ENCODE measurements at places on chromosomes 11 and 22.
A peak's percentile ranks its signal among the peaks of the same experiment; 100 is the strongest.

- DNase-seq = peak; percentile 20
These were observed 177.2 kb downstream of the INSC start for GRCh38 chr11:15291885-15292284.

GRCh38 chr22:30361916-30362650, 5.3 kb downstream of the CCDC157 start:
- no peak for DNase-seq

DNA sequence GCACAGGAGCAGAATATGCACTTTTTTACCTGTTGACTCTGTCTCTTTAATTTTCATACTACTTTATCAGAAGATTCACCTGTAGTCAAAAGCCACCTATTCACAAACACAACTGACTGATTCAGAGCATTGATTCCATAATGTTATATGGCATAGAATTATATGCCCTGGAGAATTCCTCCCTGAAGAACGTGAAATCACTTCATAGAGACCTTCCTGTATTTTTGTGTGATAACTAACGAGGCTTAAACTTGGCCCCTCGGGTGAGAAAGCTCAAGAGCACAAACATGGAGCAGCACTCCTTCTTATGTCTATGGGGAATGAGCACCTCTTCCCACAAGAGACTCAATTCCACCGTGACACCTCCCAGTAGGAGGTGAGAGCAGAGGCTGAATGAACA, at the start of gene OR10A6:
Gene OR10A6 (minus strand): TSS at position 101 of the 400 bp plus-strand sequence. CDS start 2,606 bp downstream, outside the sequence.
- no peak for DNase-seq

DNA sequence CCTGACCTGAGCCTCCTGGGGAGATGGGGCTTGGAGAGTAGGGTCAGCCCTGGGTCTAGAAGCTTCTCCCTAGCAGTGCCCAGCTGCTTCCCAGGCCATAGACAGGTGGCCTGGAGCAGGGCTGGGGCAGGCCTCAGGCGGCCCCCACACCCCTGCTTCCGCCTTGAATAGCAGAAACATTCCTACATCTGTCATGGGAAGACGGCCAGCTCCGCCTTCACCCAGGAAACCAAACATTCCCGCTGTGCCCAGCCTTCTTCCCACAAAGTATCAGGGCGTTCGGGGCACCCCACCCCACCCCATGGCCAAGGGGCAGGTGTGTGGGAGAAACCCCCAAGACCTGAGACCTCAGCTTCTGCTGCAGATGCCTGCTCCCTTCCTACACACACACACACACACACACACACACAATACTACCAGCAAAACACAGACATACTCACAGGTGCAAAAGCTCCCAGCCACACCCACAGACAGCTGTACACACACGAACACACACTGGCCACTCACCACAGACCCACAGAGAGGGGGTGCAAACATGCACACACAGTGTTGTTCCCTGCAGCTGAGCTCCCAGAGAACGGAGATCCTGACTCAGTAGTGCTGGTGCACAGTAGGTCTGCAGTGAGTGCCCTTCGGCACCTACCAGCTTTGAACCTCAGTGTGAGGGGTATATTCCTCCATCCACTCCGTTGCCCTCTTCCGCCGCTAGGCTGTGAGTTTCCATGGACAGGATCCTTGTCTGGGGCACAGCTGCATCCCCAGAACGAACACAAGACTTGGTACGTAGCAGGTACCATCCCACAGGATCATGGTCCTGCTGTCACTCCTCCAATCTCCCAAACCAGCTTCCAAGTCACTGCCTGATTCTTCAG, 37.4 kb downstream of the PDGFB start:
- no peak for DNase-seq

DNA sequence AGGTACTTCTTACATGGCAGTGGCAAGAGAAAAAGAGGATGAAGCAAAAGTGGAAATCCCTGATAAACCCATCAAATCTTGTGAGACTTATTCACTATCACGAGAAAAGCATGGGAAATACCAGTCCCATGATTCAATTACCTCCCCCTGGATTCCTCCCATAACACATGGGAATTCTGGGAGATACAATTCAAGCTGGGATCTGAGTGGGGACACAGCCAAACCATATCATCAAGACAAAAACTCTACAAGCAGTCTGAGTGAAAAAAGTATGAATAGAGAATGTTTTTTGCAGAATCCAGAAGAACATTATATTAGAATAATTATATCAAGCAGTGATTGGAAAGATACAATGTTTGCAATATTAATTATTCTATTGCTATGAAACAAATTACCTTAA, 893.7 kb downstream of the FAM181B start:
- DNase-seq = no peak

DNA sequence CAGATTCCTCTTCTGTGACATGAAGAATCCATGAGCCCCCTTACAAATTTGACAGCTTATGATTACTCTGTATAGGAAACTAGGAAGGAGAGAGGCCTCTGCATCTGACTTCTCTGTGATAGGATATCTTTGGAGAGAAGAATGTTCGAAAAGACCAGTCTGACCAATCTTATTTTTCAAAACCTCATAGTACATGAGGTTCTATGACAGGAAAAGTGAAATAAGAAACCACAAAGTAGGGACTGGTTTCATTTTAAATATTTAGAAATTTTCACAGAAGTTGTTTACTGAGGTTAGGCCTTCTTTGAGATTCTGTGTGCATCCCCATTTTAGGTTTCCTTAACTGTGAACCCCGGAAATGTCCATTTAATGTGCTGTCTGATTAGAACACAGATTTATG, 2.1 kb upstream of the OR4X1 start:
- DNase-seq = no peak

- DNase-seq = no peak
These were observed 491.0 kb upstream of the KIRREL3 start for GRCh38 chr11:127491589-127491988.

GRCh38 chr22:37996515-37997246, 12.3 kb upstream of the SOX10 start:
- no peak for DNase-seq

DNA sequence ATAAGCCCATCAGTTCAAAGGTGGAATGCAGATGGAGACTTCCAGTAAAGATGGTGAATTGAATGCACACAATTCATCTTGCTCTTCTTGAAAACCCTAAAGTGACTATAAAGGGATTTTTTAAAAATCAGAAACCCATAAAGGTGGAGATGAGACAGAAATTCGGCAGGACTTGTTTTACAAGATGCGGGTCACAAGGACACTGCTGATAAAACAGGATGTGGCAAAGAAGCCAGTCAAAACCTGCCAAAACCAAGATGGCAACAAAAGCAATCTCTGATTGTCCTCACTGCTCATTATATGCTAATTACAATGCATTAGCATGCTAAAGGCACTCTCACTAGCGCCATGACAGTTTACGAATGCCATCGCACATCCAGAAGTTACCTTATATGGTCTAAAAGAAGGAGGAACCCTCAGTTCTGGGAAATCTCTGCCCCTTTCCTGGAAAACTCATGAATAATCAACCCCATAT, 137.1 kb downstream of the NECTIN1 start:
- no peak for DNase-seq

DNA sequence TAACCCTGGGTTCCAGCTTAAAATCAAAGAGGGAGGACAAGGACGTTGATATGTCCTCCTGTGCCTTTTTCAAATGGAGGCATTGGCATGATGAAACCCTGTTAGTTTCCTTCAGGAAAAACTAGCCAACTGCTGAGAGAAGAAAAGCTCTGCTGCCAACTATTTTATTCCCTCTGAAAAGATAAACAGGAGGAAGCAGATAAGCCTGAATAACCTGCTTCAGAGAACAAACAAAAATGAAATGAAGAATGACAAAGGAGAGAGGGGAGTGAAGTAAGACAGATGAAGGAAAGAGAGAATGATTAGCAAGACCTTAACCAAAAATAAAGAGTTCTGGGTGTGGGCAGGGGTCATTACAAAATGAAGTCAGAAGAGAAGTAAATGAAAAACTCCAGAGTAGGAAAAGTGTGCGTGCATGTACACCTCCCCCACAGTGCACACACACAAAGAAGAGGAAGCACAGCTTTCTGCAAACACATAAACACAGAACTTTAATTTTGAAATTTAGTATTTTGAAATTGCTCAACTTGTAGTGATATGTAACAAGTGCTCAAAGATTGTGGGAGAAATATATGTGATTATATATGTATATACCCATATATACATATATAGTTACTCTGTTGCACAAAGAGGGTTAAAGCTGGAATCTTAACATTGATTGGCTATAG, 332.2 kb downstream of the LUZP2 start:
- DNase-seq = no peak

DNA sequence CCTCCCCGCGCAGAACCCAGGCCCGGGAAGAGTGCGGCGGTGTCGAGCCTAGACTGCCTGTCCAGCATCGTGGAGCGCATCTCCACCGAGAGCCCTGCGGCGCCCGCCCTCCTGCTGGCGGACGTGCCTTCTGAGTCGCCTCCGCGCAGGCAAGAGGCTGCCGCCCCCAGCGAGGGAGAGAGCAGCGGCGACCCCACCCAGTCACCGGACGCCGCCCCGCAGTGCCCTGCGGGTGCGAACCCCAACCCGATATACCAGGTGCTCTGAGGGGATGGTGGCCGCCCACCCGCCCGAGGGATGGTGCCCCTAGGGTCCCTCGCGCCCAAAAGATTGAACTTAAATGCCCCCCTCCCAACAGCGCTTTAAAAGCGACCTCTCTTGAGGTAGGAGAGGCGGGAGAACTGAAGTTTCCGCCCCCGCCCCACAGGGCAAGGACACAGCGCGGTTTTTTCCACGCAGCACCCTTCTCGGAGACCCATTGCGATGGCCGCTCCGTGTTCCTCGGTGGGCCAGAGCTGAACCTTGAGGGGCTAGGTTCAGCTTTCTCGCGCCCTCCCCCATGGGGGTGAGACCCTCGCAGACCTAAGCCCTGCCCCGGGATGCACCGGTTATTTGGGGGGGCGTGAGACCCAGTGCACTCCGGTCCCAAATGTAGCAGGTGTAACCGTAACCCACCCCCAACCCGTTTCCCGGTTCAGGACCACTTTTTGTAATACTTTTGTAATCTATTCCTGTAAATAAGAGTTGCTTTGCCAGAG, 2.0 kb downstream of the MYOD1 start:
- DNase-seq = no peak

- no peak for DNase-seq
These were observed 32.1 kb upstream of the GNB1L start for GRCh38 chr22:19886605-19887255.

- no peak for DNase-seq
These were observed 765.1 kb downstream of the KCNA4 start for GRCh38 chr11:29251738-29252137.

Measured in NCI-H1092 treated with DMSO at 0.1 percent for 48 hours (cell line).